ENCODE measurements at places on chromosomes 6 and 20.

- DNase-seq = no peak
These were observed 34.6 kb downstream of the SOX4 start for GRCh38 chr6:21628160-21628559.

GRCh38 chr6:136927292-136927691 lies 5.2 kb downstream of the SLC35D3 start:
- DNase-seq = no peak

DNA sequence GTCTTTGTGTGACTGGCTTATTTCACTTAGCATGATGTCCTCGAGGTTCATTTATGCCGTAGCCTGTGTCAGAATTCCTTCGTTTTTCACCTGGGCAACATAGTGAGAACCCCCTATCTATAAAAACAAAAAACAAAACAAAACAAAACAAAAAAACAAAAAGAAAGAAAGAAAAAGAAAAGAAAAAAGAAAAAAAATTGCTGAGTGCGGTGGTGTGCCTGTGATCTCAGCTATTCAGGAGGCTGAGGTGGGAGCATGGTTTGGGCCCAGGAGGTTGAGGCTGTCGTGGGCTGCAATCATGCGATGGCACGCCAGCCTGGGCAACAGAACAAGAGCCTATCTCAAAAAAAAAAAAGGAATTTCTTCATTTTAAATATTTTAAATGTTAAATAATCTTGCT lies 38.4 kb downstream of the VEGFA start:
- no peak for DNase-seq

GRCh38 chr6:168578036-168578435 lies 137.1 kb downstream of the SMOC2 start:
- DNase-seq = no peak

- no peak for DNase-seq
These were observed 804.1 kb downstream of the TFAP2A start for GRCh38 chr6:9610620-9611415.

DNA sequence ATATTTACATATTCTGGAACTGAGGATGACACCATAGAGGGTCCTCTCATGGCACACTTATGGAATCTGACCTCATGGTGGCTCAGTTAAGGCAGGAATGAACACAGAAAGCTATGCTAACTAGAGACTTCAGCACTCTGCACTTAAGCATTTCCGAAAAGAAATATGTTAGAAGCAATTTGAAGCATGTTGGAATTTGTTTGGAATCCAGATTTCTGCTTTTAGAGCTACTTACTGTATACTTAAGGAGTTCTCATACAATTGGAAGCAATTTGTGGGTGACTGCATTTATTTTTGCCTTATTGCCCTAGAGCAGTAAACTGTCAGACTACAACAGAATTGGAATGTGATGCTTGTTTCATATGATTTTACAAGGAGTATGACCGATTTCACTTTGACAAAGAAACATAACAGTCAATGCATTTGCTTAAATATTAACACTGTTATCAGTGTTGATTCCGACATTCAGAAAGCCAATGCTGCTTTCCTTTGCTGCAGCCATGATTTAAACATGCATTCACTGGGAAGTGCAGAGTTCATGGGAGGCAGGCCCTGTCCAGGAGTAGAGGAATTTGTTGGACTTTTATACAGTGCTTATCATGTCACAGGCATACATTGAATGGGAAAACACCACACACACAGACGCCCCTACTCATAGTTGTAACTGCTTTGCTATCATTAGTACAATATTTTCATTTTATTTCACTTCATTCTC lies 244.4 kb downstream of the SAMD5 start:
- DNase-seq = no peak

- no peak for DNase-seq
These were observed 1.0 kb downstream of the IGF2R start for GRCh38 chr6:159969921-159970320.

DNA sequence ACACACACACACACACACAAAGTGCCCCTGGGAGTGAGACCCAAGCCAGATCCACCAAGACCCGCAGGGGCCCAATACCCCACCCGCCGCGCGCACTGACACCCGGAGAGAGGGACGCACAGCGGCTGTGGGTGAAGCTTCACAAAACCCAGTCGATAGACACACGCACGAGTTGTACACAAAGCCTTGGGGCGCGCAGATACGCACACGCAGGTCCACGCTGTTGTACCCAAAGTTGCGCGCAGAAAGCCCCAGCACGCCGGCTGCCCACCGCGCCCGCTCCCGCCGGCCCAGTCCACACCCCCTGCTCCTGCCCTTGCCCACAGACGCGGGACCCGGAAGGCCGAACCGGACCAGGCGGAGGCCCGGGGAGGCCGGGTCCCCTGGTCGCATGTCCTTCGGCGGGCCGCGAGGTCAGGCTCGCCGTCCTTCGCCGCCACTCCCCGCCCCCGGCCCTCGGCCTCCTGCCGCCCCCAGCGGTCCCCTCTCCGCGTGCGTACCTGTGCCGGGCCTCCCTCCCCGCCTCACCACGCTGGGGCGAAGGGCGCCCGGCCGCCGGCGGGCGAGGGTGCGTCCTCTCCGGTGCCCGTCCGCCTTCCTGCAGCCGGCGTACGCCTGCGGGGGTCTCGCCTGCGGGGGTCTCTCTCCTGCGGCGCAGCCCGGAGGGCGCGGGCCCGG lies at the start of gene TMEM74B:
TMEM74B (minus strand) TSS at position 344 of the 678 bp plus-strand sequence. CDS start 1,180 bp downstream, outside the sequence.
- no peak for DNase-seq

DNA sequence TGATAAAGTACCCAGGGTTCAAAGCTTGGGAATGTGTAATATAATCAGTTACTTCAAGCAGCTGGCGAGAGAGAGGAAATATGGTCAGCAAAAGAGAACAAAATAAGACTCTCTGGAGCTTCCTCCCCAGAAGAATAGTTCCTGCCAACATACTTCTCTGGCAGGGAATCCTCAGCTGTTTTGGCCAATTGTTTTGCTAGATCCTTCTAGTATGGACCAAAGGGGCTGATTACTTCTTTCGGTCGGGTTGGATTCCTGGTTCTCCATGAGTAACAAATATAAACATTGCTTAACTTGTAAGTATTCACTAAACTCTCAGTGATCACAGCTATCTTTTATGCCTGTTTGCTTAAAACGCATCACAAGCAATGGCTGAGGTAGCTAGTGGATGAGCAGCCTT lies 31.4 kb upstream of the FBXO9 start:
- DNase-seq = no peak

GRCh38 chr6:155248008-155249001 lies 15.5 kb upstream of the CLDN20 start:
- peak; percentile 13 for DNase-seq

- DNase-seq = no peak
These were observed 326.9 kb downstream of the PACRG start for GRCh38 chr6:163054641-163055040.

DNA sequence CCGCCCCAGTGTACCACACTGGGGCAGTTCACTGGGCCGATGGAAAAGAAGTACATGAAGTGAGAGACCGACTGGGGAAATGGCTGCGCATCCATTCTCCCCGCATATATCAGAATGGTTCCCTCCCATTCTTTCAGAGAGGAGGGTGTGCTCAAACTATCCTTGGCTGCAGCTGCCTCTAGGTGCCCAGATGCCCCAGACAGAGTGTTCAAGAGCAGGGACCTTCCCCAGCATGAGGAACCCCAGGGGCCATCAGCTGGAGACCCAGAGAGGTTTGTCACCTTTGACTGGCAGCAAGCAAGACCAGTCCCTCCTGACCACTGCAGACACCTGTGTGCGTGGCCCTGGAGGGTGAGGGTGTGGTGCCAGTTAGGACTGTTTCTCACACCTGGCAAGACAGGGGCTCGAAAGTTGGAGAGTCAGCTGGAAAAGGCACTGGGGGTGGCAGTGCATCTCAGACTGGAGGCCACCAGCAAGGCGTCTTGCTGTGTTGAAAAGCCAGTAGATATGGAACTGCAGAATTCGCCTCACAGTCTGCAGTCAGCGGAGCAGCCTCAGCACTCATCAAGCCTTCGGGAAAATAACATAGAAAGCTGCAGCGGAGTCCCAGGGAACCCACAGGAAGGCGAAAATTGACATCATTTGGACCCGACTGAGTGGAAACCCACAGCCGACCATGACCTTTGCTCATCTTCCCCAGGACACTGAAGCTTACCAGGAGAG lies 76.7 kb downstream of the GPR6 start:
- no peak for DNase-seq

GRCh38 chr20:50244352-50245149 lies 53.9 kb downstream of the CEBPB start:
- DNase-seq = no peak

DNA sequence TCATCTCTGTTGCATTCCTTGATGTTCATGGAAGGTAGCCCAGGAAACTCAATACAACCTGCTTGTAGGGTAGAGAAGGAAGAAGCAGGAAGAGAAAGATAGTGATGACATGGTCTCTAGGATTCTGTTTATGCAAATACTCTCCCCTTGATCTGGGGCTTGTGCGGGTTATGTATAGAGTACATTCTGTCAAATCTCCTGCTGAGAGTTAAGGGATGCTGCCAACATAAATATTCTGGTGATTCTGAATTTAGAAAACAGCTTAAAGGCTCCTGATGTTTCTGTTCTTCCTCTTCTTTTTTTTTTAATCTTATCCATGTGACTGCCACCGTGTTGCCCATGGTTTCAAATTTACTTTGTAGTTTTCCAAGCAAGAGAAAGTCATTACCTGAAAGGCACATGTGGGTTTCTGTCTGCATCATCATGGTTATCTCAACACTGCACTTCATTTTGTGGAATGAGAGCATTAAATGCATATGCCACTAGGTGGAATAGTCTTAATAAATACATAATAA lies 150.6 kb downstream of the RPS12 start:
- DNase-seq = no peak

DNA sequence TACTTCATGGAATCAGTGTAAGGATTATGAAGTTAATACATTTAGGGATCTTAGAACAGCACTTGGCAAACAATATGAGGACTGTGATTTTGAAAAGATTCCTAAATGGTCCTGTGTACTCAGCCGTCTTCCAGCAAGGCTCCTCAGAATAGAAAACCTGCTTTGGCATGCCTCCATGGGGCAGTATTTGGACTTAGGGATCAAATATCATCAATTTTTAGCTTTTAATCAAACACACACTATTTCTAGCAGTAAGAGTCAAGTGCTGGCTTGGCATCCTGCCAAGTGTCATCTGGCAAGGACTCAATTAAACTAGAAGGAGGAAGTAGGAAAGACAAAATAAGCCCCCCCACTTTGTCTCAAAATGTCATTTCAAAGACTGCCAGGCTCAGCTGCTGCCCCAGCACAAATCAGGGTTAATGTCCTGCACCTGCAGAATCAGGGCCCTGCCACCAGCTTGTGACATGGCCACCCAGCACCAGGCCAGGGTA lies 40.8 kb downstream of the IYD start:
- DNase-seq = no peak

GRCh38 chr20:11748436-11748835 lies 169.3 kb upstream of the BTBD3 start:
- no peak for DNase-seq

- no peak for DNase-seq
These were observed 50.7 kb upstream of the MAPK13 start for GRCh38 chr6:36079601-36080000.

DNA sequence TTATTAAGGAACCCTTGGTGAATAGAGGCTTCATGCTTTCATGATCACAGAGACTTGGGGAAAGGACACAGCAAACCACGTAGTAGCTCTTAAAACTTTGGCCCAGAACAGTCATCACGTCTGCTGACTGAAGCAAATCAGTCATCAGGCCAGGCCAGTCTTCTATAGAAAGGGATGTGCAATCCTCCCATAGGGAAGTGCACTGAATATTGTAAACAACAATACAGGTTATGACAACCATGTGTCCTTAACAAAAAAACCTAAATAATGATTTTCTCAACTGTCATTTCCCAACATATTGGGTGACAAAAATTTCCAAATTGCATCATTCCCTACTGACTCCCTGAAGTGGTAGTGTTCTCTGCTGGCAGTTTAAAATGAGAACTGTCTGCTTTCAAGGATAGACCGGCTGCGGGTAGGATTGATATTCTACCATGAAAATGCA lies 388.2 kb upstream of the CITED2 start:
- no peak for DNase-seq

DNA sequence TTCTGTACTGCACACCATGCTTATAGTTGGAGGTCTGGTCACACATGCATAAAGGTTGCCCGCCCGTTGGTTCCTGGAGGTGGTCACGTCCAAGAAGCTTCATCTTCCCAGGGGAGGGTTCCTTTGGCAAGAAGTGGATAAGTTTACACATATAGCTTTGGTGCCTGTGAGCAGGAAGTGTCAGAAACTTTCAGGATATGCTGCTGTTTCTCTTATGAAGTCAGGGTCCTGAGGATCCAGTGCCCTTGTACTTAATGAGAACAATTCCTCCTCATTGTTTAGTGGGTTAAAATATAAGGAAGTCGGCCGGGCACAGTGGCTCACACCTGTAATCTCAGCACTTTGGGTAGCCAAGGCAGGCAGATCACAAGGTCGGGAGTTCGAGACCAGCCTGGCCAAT lies 115.5 kb upstream of the DUSP22 start:
- DNase-seq = no peak

DNA sequence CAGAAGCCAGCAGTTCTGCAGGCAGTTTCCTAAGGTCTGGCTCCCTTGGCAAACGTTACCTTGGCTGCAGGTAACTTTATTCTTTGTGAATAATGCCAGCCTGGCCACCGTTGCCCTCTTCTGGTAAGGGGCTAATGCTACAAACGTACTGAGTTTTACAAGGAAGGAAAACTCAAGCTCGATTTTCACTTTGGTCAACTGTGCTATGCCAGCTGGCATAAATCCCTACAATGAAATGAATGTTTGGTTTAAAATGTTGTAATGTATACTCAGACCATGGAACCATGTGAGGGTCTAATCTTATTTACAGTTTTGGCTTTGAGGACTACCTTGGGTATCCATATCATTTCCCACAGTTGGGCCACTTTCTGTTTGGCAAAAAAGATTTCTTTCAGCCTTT lies 101.4 kb downstream of the SLX4IP start:
- DNase-seq = no peak

- no peak for DNase-seq
These were observed 11.3 kb downstream of the FAXC start for GRCh38 chr6:99338188-99338587.

- no peak for DNase-seq
These were observed 39.7 kb downstream of the KCNS1 start for GRCh38 chr20:45061244-45061643.

GRCh38 chr6:54519161-54519560 lies 210.9 kb downstream of the TINAG start:
- no peak for DNase-seq

DNA sequence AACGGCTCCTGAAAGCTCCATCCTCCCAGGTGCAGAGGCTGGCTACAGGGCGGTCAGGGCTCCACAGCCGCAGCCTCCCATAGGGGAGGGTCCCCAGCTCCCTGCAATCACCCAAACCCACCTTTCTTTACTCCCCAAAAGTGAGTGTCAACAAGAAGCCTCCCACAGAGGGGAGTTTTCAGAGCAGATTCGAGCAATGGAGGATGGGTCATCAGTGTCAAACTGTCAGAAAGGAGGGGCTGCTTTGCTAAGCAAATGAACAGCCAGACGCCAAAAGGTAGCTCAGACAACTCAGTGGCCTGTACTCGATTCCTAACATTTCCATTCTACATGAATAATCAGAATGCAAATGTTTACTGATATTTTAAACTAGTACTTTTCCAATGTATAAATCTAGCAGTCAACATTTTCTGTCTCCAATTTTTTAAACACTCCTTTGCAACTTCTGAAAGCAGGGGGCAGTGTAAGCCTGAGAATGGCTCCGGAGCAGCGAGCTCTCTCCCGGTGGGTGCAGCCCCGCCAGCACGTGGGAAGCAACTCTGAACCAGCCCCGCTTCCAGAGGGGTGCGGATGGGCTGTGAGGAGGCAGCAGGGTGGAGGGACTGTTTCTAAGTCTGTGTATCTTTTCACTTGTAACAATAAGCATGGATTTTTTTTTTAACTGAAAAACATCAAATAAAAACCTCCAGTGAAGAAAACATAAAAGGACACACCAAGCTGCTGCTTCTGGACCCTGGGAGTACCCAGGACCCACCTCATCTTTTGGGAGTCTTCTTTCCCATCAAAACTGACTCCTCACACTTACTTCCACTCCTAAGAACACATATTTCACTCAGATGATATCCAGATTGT lies 54.9 kb downstream of the TAF4 start:
- peak; percentile 50 for DNase-seq

All from stimulated activated CD4-positive, alpha-beta T cell treated with anti-CD3 and anti-CD28 coated beads, Interleukin-12 subunit alpha, Interleukin-12 subunit beta, amount 100 ng/mL, for 4 hours (primary cell).